ENCODE measurements at places on chromosomes 1 and 21.

- DNase-seq = no peak
Measured at GRCh38 chr1:232416026-232416568, 213.8 kb downstream of the SIPA1L2 start.

GRCh38 chr1:68049941-68050878 lies at the start of gene DIRAS3:
Gene DIRAS3 (minus strand): TSS chr1:68050627. CDS start chr1:68047297, 3,330 bp downstream.
- peak; percentile 46 for DNase-seq

DNA sequence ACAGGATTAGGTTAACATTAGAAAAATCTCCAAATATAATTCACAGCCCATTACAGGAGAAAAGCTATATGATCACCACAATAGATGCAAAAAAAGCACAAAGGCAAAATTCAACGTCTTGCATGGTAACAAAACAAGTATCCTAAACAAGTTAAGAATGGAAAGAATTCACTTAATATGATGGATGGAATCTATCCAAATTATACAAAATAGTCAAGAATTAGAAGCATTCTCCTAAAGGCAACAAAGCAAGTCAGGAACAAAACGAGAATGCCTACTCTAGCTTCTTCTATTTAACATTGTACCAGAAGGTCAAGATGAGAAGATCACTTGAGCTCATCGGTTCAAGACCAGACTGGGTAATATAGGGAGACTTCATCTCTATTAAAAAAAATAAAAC lies 442.8 kb downstream of the SETD4 start:
- no peak for DNase-seq

GRCh38 chr1:218625393-218625792 lies 280.3 kb downstream of the TGFB2 start:
- no peak for DNase-seq

DNA sequence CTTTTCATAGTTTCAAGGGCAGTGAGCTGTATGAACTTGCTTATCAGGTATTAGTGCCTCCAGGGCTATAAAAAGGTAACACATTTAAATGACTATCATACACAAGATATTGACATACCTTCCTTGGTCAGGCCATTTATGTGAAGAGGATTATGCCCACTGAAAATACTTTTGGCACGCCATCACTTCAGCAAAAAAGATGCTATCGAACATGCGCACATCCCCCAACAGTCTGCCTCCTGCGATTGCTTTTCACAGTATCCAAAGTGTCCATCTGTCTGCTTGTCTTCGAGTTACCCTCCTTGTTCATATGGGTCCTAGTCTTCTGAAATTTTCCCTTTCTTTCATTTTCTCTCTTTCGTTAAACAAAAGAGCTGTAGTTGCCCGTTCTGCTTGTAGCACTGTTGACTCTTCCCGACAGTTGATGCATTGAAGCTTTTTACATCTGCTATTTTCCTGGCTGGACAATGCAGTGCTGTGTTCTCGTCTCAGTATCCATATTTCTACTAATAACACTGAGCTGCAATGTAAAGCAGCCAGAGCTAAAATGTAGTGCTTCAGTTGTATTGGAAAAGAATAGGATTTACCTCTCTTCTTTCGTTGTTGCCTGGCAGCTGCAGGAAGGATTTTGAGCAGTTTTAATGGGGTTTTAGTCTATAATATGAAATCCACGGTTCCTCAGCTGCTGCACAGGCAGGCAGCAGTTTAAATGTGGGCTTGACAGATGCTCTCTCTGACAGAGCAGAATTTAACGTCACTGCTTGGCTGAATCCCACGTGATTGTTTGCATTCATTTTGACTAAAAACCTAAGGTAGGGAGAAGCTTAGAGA lies at the start of gene B3GALT2:
Gene B3GALT2, minus strand, starts transcription at position 713 of the 831 bp plus-strand sequence. CDS start 5,051 bp downstream, outside the sequence.
- DNase-seq = peak; percentile 39

DNA sequence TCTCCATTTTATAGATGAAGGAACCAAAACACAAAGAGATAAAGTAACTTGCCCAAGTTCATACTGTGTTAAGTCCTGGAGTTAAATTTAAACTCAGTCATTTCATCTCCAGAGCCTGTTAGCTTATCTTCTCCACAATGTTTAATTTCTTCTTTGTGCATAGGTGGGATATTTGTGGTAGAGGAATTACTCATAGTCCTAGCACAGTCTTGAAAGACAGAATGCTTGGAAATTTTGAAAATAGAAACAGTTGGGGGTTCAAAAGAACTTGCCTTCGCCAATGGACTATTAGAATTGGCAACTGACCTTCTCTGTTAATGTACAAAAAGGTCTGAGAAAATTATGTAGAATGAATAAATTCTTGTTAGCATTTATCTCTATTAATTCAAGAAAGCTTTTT lies 832.0 kb upstream of the PRMT6 start:
- DNase-seq = no peak

GRCh38 chr1:33429856-33430691 lies 821 bp downstream of the PHC2 start:
- DNase-seq = peak; percentile 81

GRCh38 chr1:112508278-112509004 lies at the start of gene WNT2B:
Gene WNT2B (plus strand): TSS chr1:112508965. CDS start chr1:112509263, 298 bp downstream.
- DNase-seq = peak; percentile 57

DNA sequence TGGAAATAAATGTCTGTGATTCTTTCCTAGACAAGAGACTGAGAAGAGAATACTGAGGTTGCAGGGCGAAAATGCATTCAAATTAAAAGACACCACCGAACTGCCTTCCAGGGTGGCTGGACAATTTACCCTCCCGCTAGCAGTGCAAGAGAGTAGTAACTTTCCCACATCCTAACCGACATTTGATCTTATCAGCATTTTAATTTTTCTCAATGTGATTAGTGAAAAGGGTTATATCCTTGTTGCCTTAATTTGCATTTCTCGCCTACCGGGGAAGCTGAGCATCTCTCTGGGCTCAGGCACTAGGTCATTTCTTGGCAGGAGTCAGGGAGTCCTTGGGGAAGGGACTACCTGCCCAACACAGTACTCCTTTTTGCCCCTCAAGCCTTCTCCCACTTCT lies 2.8 kb downstream of the TNFRSF8 start:
- DNase-seq = no peak

- no peak for DNase-seq
Measured at GRCh38 chr1:219788091-219788490, 140.3 kb downstream of the SLC30A10 start.

DNA sequence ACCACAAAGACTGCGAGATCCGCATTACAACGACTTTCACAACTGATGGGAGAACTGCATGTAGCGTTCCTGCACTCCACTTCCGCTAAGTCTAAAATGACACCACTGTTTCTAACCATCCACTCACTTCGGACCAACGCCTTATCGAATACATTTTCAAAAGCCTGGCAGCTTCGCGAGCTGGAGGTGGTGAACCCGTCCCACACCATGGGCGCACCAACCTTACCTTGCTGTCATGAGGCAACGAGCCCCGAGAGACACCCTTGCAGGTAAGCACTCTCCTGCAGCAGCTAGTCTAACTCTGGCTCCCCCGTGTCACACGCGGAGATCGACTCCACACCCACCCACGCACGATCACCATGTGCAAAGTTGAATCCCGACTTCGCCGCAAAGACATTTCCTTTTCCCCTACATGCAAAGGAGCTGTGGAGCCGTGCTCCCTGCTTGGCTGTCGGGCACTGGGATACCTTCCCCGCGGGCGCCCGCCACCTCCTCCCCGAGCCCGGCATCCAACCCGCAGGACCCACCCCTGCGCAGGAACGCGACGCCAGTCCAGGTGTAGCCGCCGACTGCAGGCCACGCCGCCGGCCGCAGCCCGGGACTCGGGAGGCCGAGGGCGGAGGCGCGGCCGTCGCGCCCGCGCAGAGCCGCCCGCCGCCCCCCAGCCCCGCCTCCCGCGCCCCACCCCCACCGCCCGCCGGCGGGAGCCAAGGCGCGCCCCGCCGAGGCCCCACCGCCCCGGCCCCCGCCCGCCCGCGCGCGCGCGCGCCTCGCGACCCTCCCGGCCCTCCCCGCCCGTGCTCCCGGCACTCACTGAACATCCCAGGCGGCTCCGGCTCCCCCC lies 629 bp downstream of the TAF5L start:
- peak; percentile 77 for DNase-seq

DNA sequence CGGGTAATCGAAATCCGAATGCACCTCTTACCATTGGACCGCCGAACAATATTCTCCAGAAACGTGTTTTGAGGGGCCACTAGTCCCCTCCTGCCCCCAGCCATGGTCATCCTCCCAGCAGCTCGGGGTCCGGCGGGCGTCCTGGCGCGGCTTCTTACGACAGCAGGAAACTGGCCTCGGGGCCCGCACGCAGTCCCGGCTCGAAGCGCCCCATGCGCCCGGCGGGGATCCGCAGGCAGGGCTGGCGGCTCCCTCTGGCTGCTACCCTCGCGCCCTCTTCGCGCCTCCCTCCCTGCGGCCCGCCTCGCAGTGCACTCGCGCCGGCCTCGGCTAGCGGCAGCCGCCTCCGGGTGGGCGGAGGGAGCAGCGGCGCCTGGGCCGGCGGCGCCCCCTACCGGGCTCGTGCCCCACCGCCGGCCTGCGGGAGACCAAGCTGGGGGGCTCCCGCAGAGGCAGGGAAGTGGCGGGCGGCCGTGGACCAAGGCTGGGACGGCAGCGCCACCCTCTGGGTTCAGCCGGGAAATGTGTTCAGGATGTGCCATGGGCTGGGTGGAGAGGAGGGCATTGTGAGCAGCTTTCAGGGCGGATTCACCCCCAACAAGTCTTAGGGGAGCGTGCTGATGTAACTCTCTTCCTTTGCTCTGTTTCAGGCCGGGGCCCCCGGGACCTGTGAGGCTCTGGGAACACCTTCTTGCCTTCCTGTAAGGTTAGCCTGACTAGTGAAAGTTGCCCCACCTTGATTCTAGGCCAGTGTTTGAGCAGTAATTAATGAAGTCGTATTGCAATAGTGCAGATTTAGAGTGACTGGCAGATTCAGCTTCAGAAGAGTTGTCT lies at the start of gene KCNH1:
Gene KCNH1, minus strand, starts transcription at position 313 of the 834 bp plus-strand sequence. Its CDS starts 203 bp downstream, at position 110.
- DNase-seq = peak; percentile 82

- DNase-seq = no peak
Measured at GRCh38 chr1:93328809-93329760, 16.6 kb upstream of the DR1 start.

GRCh38 chr21:44415073-44416025 lies 40.0 kb upstream of the LRRC3 start:
- DNase-seq = no peak

DNA sequence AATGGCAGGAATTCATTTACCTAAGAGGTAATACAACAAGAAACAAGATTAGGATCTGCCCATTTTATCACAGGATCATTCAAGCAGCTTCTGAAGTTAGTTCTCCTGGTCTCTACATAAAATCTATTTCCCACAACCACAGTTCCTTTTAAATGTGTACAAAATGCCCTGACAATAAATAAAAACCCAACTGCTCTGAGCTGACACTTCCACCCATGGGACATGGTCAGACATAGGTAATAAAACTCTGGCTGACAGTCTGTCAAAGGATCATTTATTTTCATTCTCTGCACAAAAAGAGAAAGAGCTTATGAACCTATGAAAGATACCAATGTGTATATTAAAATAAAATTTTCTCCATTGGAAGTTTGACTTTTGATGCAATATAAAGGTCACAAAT lies 145.4 kb upstream of the PALMD start:
- no peak for DNase-seq

DNA sequence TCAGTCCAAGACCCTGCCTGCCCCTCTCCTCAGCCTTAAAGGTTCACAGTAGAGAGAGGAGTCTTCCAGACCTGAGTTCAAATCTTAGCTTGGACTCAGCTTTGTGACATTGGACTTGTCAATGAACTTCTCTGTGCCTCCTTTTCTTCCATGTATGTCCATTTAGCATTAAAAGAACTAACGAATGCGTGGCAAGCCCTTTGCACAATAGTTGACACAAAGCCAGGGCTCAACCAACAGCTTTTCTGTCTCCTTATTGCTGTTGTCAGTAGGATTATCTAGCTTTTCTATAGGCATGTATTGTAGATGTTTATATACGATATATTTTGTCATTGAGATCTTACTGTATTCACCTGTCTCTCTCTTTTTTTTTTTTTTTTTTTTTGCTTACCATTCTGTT lies 450.8 kb downstream of the PTPRU start:
- no peak for DNase-seq

GRCh38 chr1:112704934-112705627 lies 1.8 kb downstream of the RHOC start:
- DNase-seq = peak; percentile 79

DNA sequence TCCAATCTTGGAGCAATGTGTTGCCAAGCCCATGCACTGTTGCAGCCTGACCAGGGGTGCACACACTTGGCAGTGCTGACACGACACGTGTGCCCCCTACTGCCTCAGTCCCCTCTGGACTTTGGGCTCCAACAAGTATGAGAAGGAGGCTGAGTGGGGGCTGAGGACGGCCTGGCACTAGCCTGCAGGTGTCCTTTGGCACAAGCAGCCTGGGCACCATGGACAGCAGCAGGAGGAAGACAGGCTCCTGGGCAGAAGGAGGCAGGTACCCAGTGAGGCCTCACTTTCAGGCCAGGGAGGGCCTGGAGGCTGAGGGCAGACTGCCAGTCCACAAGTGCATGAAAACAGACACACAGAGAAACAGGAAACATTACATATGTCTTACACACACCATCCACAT lies 1702.9 kb upstream of the B3GALT2 start:
- DNase-seq = no peak

DNA sequence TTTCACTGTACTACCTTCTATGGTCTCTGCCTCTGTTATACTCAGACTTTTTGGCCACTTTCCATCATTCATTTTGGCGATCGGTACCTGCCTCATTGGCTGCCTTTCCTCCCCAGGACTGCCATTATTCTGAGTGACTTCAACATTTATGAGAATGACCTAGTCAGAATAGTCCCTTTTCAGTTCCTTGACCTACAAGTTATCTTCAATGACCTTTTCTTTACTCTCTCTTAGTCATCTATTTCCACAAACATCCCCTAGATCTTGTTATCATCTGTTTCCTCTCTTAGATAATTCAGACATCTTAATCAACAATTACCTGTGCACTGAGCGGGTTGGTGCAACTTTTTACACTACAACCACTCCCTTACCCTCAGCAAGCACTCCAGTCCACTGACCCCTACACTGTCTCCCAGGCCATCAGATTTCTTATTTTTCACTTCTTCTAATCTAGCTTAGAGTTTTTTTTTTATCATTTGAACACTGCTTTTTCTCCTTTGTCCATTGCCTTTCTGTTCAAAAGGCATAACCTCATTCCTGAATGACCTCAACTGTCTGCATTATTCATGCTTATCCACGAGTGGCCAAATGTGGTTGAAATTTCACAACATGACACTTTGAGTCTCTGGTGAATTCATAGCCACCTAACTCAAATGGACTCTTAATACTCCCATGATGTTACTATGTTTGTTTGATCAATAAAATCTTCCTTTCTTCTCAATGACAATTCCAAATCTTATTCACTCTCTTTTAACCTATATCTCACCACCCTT lies 112.7 kb downstream of the HMCN1 start:
- no peak for DNase-seq

DNA sequence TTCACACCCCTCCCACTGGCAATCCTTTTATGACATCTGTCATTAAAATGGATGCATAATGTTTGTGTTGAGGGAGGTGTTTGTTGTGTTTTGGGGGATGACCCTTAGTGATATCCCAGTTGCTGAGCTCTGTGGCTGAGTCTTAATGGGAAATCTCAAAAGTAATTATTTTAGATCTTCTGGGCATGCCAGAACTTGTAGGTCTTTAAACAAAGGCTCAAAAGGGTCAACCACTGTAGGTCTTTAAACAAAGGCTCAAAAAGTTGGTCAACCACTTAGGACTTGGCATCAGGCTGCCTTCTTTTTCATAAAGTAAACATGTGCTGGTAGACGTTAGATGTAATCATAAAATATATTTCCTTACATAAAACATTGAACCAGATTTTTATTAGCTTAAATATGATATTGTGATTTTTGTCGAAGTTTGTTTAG lies 78.0 kb downstream of the CDC14A start:
- DNase-seq = no peak

- DNase-seq = no peak
Measured at GRCh38 chr1:35447278-35447677, 109.9 kb downstream of the KIAA0319L start.
